ENCODE measurements at places on chromosomes 12 and 14.

DNA sequence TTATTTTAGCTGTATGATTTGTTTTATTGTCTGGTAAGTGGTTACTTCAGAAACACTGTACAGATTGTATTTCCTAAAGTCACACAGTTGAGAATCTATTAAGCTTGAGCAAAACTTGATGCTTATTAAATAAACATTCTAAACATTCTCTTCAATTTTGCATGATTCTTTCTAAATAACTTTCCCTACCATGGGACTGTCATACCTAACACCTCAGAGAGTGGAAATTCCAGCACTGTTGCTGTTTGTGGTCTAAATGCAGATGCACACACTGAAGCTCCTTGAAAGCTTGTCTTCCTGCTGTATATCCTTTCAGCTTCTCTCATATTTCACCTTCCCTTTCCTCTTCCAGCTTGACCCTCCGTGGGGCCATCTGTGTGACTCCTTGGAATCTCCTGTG, 392.0 kb downstream of the LRIG3 start:
- no peak for DNase-seq

DNA sequence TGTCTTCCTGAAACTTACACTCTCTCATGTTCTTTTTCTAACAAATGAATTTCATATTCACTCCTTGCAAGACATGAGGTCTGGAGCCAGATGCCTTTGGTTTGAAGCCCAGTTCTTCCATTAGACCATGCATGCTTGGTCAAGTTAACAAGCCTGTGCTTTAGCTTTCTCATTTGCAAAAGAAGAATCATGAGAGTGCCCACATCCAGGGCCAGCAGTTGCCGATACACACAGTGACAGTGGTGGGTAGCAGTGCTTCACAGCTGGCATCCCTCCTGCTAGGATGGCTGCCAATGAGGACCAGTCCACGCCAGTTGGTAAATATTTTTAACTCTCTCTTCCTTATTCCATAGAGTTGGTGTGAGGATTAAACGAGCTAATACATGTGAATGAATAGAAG, 163.1 kb downstream of the PHLDA1 start:
- DNase-seq = peak; percentile 57

GRCh38 chr14:35789651-35790050, 19.4 kb downstream of the RALGAPA1 start:
- DNase-seq = no peak

GRCh38 chr14:76541594-76542219, 165.8 kb downstream of the ESRRB start:
- DNase-seq = peak; percentile 17

- no peak for DNase-seq
These were observed 28.2 kb upstream of the MMP17 start for GRCh38 chr12:131799828-131800593.

GRCh38 chr12:116366456-116366776, 88.9 kb upstream of the MED13L start:
- no peak for DNase-seq

DNA sequence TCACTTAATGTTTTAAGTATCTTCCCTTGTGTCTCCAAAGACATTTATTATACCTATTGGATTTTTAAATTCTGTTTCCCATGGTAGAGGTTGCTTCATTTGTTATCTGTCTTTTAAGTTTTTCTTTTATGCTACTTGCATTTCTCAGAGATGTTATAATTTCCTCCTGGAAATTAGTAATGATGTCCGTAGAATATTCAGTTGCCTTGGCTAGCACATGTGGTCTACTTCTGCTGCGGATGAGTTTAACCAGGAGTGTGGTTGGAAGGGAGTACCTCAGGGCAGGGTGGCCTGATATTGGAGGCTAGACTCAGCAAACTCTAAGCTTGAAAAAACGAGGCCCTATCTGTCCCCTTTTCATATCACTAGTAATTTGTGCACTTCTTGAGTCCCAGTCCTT, 8.8 kb upstream of the EVL start:
- DNase-seq = no peak
